Stimulated activated CD8-positive, alpha-beta memory T cell treated with anti-CD3 and anti-CD28 coated beads, Interleukin-7, amount 100 ng/mL, for 1 hour (primary cell): ENCODE measurements at places on chromosomes 11 and 22.

DNA sequence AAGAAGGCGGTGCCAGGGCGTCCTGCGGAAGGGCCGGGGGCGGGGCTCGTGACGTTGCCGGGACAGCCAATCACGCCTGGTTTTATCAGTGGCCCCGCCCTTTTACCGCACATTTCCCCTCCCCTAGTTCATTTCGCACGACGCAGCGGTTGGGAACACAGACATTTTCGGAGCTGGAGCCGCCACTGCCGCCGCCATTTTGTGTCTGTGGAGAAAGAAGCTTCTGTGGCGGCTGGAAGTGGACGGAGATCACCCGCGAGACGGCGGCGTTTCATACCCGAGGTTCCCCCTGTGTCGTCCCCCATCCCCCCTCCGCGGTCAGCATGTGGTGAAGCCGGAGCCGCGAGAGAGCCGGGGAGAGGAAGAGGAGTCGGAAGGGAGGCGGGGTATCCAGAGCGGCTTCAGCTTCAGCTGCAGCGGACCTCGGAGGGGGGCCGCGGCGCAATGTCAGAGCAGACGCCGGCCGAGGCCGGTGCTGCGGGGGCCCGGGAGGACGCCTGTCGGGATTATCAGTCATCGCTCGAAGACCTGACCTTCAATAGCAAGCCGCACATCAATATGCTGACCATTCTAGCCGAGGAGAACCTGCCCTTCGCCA is at the start of gene PCF11:
Gene PCF11 (plus strand): TSS at position 136 of the 598 bp plus-strand sequence. CDS start 309 bp downstream, at position 445.
- peak; percentile 95 for DNase-seq

GRCh38 chr11:1767399-1768140 is 3.8 kb upstream of the CTSD start:
- DNase-seq, result no peak

- no peak for DNase-seq
Observed at GRCh38 chr11:96213500-96213899, 129.5 kb downstream of the MAML2 start.

- no peak for DNase-seq
Observed at GRCh38 chr11:56783448-56784041, 35.0 kb upstream of the OR9G4 start.

DNA sequence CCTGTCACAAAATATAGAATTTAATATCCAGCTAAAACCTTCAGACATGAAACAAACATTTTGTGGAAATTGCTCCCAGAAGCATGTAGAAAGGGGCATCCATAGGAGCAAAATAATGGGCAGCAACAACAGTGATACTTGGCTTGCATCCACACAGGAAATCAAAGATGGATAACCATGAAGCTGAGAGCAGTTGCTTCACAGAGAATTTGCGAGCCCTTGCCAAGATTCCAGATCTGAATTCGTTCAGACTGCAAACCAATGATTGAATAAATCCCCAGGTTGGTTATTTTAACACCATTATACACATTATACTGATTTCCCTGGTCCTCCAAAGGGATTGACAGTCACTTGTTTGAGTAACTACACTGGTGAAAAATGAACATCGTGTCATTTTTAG is 15.6 kb upstream of the OR51L1 start:
- DNase-seq, result no peak
